Stimulated activated naive CD8-positive, alpha-beta T cell treated with anti-CD3 and anti-CD28 coated beads, Interleukin-15, amount 100 ng/mL, for 72 hours (primary cell): ENCODE measurements at places on chromosomes 3 and 15.

DNA sequence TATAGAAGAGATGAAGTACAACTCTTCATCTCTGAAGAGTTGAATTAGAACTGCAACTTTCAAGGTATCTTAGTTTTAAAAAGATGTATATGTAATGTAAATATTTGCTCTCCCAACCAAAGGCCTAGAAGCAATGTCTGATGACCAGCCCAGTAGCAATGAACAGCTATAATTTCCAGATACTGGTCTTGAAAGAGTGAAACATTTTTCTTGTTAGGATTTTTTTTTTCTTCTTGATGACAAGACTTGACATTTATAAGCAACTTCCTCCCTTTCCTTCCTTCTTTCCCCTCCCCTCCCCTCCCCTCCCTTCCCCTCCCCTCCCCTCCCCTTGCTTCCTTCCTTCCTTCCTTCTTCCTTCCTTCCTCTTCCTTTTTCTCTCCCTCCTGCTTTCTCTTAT lies 423.4 kb downstream of the ZIC1 start:
- no peak for DNase-seq

DNA sequence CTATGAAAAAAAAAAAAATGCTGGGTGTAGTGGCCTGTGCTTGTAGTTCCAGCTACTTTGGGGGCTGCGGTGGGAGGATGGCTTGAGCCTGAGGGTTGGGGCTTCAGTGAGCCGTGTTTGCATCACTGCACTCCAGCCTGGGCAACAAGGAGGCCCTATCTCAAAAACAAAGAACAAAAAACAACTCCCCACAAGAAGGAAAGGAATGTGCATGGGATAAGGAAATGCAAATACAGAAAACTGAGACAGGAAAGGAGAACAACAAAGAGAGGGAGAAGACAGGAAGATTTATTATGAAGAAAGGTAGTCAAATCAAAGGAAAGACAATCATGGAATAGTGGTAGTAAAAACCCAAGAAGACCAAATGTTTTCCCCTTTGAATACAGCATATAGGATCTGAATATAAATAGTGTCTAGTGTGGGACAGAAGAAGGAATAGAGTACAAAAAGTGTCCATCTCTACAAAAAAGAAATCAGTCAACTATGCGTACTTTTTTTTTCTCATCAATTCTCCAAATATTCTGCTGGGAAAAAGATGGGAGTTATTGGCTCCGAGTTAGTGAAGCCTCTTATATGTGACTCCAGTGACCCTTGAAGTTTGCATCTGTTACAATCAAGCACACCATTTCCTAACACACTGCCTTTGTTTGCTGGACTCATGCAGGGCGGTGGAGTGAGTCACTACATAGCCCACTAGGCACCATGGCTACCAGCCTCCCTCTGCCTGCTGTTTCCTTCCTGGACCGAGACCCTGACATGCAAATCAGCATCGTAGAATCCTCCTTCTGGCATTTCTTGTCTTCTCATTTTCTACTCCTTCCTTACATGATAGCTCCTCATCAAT lies 101.2 kb upstream of the PTX3 start:
- DNase-seq: no peak

DNA sequence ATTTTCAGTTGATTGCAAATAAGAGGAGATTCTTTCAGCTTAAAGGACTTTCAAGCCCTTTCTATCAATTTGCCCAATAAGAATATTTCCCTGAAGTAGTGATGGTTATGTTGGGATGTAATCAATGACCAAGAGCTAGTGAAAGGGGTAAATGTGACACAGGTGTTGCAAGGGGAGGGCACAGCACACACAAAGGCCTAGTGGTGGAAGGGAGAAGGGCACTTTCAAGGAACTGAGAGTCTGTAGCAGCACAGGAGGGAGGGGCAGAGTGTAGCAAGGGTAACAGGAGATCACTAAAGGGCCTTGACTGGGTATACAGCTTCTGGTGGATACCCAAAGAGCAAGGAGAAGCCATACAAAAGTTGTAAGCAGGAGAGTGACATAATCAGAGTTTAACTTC lies 217.8 kb upstream of the ARHGEF26 start:
- DNase-seq: no peak

DNA sequence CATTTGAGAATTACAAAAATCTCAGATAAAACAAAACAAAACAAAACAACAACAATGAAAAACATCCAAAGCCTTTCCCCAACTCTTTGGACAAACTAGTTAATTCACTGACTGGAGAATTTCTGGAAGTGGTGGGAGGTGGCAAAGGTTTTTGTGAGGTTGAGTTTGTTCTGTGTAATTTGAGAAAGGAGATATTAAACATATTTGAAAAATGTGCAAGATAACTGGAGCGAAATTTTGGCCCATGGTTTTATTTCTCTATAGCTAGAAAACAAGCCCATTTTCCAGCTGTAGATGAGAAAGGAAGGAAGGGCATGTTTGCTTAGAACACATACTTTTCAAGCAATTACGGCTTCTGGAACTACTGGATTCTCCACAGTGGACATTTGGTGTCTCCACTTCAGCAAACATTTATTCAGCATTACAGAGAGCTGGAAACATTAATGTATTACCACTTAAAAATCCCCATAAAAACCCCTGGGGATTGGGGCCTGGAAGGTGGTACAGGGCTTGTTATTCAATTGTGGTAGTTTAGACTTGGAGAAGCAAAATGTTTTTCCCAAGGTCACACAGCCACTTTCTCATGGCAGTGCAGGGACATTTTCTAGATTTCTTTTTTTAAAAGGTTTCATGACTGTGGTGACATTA lies 135.8 kb downstream of the THSD4 start:
- no peak for DNase-seq

DNA sequence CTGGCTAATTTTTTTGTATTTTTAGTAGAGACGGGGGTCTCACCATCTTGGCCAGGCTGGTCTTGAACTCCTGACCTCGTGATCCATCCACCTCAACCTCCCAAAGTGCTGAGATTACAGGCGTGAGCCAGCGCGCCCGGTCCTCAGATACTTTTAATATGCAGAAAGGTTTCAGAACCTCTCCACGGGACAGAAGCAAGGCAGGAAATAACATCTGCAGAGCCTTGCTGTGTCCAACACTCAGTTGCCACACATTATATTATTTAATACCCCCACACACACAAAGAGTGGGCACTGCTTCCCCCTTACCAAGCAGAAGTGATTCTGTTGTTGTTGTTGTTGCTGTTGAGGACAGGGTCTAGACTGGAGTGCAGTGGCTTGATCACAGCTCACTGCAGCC lies 28.0 kb downstream of the OSBPL10 start:
- no peak for DNase-seq

DNA sequence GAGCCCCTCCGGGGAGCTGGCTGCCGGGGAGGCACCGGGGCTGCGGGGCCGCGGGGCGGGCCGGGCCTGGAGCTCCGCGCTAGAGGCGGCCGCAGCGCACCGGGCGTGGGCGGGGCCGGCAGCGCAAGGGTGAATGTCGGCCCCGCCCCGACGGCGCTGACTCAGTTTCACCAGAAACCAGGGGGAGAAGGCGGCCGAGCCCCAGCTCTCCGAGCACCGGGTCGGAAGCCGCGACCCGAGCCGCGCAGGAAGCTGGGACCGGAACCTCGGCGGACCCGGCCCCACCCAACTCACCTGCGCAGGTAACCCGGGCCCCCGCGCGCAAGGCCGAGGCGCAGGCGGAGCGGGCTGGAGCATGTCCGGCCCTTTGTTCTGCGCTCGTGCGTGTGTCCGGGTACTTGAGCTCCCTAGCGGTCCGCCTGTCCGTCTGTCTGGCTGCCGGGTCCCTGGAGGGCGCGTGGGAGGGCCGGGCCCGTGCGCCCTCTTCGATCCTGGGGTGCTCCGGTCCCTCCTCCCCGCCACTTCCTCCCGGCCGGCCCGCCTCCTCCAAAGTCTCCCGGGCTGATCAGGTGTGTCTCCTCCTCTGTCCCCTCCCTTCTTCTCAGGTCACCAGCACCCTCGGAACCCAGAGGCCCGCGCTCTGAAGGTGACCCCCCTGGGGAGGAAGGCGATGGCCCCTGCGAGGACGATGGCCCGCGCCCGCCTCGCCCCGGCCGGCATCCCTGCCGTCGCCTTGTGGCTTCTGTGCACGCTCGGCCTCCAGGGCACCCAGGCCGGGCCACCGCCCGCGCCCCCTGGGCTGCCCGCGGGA lies at the start of gene SPINT1:
SPINT1 (plus strand) TSS at position 164 of the 811 bp plus-strand sequence; CDS start at position 671, 507 bp downstream.
- peak; percentile 61 for DNase-seq

DNA sequence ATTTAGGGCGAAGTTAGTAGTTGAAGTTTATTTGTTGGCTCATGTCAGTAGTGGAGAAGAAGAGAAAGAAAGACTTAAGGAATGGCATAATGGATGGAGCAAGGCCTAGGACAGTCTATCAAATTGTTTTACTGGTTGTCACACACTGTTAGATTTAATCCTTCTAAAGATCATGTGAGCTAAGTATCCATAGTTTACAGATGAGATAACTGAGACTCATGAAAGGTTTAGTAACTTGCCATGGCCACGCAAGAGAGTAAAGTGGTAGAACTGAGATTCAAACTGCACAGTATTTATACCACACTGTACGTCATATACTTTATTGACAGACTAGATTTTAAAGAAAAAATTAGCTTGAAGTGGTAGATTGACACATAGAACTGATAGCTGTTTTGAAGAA lies 11.4 kb downstream of the SPRED1 start:
- no peak for DNase-seq

- no peak for DNase-seq
Measured at GRCh38 chr3:133944181-133944580, 48.5 kb upstream of the RAB6B start.

GRCh38 chr15:91124132-91124531 lies 24.1 kb downstream of the SV2B start:
- no peak for DNase-seq

DNA sequence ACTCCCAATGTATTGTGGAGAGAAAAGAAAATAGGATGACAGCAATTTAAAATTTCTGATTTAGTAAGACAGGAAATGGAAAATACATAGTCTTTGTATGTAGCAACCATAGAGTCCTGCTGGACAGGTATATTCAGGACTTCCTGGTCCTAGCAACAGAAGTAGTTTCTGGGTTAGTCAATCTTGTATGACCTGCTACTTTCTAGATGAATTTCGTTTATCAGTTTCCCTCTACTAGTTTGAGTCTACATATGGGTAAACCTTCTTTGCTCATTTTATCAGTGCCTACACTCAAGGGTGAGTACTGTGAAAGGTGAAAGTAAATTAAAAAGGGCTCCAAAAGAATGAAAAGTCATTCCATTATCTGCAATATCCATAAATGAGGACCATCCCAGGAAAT lies 309.8 kb downstream of the UNC13C start:
- DNase-seq: no peak

- DNase-seq: no peak
Measured at GRCh38 chr15:93300796-93301195, 211.8 kb upstream of the RGMA start.

DNA sequence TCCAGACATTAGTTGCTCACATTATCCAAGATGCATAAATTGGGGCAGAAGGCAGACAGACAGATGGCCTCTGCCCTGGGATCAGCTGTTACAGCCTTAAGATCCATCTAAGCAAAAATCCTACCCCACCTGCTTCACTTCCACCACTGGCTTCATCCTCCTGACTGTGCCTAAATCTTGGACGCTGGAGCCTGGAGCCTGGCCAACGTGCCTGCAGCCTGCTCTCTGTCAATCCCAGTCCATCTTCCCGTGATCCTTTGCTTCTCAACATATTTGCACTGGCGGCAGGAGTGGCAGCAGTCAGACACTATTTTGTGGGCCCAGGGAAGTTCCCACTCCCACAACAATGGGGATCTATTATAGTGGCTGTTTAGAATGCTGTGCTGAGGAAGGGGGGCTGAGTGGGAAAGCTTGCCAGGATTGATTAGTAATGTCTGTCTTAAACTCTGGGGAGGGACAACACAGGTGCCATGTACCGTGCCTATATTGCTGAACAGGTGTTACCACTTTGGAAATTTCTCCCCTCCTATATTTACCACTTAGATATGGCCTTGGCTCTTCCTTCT lies 121.2 kb downstream of the MEGF11 start:
- DNase-seq: no peak

DNA sequence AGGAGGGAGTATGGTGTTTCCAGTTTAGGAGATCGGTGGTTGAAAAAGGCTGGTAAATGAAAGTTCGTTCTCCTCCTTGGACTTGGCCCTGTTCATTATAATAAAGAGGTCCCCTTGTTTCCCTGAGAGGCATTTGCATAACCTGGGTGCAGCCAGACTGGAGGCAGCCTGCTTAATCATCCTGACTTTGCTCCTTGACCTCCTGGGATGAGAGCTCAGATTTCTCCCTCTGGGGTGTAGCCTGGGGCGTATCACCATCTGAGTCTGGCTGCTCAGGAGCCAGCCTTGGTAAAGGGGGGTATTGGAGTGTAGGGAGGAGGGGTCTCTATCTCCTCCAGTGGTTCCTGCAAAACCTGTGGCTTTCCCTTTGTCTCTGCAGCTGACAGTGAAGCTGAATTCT lies 21.3 kb upstream of the ACAD9 start:
- DNase-seq: no peak

- no peak for DNase-seq
Measured at GRCh38 chr3:184236636-184237035, 7.3 kb downstream of the VWA5B2 start.

DNA sequence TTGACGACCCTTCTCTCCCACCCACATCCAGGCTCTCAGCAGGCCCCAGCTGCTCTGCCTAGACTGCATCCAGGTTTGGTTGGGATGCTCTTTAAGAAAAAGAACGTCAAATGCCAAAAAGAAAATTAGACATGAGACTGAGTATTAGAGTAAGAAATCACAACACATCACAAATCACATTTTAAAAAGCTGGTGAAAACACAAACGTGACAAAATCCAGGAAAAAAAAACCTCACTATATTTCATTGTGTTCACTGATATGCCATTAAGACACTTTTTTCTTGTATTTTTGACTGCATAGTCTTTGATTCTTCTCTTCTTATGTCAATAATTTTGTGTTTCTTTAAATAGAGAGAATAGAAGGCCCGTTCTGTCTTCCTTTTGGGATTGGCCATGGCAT lies 243.7 kb downstream of the TLE3 start:
- no peak for DNase-seq

DNA sequence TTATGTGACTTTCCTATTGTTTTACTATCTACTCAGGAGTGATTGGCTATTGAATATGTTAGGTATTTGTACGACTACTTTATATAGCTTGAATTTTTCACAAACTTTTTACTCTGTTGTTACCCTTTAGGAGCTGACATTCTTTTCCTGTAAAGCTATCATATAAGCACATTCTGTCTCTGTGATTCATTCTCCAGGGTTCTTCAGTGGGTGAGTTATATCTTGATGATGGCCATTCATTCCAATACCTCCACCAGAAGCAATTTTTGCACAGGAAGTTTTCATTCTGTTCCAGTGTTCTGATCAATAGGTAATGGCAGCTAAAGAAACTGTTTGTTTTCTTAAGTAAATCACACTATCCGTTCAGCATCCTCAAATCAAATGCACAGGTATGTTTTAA lies 10.1 kb upstream of the CAPN3 start:
- DNase-seq: no peak

DNA sequence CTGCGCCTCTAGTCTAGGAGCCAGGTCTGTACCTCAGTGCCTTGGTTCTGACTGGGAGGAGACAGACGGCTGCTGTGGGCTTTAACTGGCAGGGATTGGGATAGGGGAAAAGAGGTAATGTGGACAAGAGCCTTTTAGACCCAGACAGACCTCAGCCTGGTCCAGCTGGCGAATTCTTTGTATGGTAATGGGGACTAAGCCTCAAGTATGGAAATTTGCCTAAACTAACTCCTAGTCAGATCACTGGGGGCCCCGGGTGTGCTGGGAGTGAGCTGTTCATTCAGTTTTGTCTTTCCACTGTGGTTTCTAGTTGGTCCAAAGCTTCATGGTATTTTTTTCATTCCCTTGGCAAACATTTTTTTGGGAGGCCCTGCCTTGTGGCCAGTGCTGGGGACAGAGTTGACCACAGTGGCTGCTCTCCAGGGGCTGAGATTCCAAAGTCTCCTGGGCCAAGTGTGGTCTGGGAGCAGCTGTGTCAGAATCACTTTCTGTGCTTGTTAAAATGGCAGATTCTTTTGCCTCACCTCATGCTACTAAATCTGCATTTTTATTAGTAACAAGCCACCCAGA lies 261.4 kb upstream of the C2CD4B start:
- DNase-seq: no peak
